Vagina (tissue), 2 donors: ENCODE measurements at places on chromosomes 7 and 10. TPM values are rescaled to one million over a fixed set of nuclear protein-coding genes. Genes with fewer than 3 reads are reported as not detected.

The ADIRF gene
- 374 TPM for total RNA-seq

The CARD11 gene
- total RNA-seq: 2.9 TPM

DNA sequence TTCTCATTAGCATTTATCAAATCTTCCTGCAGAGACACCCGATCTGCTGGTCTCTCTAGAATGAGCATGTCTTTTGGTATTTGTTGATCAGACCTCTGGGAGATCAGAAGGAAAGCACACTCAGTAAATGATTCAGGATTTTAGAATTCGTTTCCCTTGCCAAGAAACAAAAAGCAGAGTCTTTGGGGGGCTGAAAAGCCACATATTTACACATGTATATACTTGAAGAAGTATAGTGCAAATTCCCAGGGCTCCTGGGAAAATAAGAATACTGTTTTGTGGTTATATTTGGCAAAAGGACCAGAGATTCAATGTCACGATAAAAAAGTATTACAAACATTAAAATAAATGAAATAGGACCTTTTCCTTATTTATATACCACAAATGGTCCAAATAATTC lies 100.2 kb downstream of the AGMO start:
- DNase-seq: no peak

The FKBP9 gene
- 113 TPM for total RNA-seq

The EFCAB10 gene
- total RNA-seq: not detected

The GRM3 gene
- not detected for total RNA-seq

The UTF1 gene
- not detected for total RNA-seq

The OR2A42 gene
- total RNA-seq: not detected

DNA sequence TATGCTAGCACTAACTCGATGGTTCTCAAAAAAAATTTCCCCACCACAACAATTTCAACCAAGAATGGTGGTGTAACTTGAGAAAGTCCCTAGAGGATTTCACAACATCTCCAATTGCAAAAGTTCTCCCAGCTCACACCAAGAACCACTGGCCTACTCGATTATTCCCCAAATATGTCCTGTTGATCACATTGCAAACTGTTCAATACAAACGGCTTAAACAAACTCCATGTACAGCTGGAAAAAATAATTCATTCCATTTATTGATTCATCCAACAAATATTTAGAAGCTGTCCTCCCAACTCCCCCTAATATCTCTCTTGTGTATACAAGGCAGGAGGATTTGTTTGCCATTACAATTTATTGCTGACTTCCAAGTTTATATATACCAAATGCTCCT lies 19.1 kb downstream of the TMEM176B start:
- DNase-seq: no peak

DNA sequence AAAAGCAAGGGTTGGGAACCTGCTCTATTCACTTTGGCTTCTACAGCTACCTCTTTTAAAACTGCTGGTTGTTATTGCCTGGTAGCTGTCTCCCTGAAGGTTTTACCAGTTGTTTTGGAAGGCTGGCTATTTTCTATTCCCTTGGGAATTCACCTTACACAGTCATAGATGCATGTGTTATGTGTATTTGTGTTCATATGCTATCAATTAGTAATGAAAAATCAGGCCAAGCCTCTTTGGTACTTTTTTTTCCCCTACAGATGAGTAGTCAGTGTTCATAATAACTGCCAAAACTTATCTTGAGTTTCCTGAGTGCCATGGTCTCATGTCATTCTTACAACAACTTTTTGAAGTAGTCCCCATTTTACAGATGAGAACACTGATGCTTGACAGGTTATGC lies 738.0 kb upstream of the GALNT17 start:
- no peak for DNase-seq

GRCh38 chr7:24492576-24492975 lies 80.7 kb upstream of the PALS2 start:
- DNase-seq: no peak

- no peak for DNase-seq
Observed at GRCh38 chr10:132878730-132879407, 63.5 kb downstream of the CFAP46 start.

DNA sequence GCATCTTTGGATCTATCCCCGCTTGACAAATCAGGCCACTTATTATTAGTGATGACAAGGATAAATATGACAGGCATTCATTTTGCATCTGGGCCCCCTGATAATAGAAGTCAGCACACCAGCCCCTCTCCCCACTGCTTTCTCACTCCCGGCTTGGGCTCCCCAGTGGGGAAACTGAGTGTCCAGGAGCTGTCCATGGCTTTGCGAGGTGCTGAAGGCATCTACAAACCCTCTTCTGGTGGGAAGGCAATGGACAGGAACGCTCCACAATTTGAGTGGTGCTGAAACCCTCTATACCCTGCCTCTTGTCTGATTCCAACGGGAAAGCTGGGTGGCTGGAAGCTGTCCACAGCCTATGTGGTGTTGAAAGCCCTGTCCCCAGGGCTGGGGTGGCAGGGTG lies 61.7 kb upstream of the PCBD1 start:
- DNase-seq: no peak

The OPALIN gene
- total RNA-seq: not detected

DNA sequence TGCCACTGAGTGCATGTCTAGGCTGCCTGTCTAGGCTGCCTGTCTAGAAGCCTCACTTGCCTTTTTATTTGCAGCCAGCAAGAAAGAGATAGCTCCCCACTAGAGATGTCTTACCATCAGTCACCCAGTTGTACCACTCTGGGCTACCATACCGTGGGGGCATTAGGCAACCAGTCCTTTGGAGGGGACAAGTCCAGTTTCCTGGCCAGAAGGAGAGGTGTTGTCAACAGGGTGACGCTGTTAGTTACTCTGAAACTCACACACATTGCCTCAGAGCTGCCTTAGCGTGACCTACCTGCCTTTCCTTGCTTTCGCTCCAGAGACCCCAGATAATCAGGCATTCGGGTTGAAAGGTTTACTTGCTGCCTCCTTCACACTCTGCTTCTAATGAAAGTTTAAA lies 155.4 kb downstream of the CELF2 start:
- no peak for DNase-seq

DNA sequence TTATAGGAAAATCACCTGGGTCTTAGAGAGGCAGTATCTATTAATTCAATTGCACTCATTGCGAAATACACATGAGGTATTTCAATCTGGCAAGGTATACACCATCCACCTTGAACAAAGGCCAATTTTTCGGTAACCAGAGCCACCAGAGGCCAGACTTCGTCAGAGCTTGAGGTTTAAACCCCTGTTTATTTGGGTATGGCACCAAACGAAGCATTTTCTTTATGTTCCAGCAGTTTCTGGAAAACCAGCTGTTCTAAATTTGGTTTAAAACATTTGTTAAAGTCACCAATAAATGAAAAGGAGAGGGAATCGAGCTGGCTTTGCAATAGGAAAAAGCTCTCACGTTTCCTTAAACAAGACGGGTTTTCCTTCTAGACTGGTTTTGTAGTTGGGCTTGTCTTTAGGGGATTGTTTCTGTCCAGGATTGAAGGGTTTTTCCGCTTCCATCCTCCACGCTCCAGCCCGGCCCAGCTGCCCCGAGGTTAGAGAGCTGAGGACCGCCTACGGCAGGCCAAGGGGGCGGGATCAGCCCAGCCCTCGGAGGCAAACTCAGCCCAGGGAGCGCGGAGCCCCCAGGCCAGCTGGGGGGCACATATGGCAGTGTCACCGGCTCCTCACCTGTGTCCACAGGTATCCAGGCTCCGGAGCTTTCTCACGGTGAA lies 539.4 kb upstream of the MGMT start:
- DNase-seq: no peak

GRCh38 chr10:12490963-12491362 lies 141.6 kb downstream of the CAMK1D start:
- DNase-seq: no peak

The SDHAF3 gene
- total RNA-seq: 9.6 TPM

DNA sequence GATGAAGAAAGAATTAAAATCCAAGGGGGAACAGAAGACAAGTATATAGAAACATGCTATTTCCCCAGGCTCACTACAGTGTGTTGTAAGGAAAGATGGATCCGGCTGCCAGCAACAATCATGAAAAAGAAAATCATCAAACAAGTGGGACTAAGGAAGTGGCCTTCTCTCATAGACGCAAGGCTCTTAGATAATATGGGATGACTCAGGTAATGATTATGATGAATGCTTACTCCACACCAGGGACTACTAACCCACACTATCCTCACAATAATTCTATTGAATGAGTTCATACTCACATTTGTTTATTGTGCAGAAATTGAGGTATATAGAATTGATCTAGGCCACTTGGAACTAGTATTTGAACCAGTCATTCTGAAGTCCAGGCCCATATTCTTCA lies 111.2 kb upstream of the BET1 start:
- no peak for DNase-seq

DNA sequence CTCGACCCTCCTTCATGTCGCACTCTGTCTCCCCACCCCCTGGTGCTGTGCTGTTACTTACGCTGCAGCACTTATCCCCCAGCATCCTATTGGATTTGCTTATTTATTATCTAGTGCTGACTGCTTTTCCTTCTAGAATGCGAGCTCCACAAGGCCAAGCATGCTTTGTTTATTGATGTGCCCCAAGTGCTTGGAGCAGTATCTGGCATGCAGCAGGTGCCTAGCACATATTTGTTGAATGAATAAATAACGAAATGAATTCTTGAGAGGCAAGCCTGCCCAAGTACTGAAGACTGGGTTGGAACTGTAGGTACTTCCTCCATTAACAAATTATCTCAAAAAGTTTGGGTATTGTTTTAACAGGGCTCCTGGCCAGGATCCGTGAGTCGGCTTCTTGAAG lies 24.8 kb upstream of the ZNF32 start:
- no peak for DNase-seq

DNA sequence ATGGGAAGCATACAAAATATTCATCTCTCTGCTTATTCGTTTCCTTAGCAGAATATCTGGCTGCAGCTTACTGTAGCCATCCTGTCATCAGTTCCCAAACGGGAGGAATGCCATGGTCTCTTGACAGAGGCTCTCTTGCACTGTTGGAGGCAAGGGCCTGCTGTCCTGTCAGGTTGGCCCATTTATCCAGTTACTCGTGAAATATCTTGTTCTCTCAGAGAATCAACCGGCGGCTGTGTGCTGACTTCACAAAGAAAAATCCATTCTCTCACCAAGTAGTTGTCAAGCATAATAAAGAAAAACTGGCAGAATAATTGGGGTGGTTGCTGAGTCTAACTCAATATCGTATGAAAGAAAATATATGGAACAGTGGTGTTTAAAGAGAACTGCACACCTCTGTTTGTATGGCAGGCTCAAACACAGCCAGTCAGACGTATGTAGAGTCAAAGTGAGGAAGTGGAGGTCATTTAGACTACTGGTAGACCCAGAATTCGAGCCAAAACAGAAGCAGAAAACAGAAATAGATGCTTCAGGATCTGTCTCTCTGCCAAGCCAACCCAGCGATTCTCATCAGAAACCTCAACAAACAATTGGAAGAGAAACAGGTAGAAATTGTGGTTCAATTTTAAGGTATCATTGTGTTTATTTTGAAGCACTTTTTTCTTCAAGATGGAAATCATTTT lies 349.2 kb upstream of the PRKCQ start:
- DNase-seq: no peak

The ENTPD1 gene
- 17.7 TPM for total RNA-seq

DNA sequence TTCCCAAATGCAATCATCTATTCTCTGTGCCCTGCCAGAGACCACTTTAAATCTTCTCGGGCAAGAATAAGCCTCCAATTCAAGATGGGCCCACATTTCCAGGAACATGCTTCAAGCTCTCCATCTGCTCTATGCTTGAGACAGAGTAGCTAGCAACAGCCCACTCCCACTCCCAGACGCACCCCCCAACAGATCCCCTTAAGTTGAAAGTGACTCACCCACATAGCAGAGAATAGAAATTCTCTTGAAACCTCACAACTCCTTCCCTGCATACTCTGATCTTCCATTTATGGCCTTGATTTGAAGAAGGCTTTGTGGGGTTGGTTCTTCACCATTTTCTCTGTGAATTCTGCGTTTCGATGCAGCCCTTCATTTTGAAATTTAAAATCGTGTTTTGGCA lies 604.0 kb downstream of the INHBA start:
- no peak for DNase-seq

DNA sequence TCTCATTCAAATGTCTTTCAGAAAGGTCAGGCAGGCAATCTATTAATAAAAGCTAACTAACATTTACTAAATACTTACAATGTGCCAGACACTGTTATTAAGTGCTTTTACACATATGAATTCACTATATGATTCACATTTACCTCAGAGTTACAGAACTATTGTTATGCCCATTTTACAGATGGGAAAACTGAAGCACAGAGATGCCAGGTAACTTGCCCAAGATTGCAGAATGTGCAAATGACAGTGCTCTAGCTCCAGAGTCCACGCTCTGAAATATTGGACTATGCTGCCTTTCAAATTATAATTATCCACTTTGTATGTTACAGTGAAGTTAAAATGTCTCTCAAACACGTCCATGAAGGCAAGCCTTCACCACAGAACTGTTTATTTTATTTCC lies 22.0 kb downstream of the UPF2 start:
- DNase-seq: no peak

GRCh38 chr10:62454687-62455397 lies 80.7 kb downstream of the ZNF365 start:
- no peak for DNase-seq

- no peak for DNase-seq
Observed at GRCh38 chr10:74104996-74105395, 45.6 kb downstream of the AP3M1 start.

GRCh38 chr7:155698633-155699032 lies 54.2 kb downstream of the RBM33 start:
- DNase-seq: no peak

- DNase-seq: no peak
Observed at GRCh38 chr10:69742356-69742695, 59.4 kb upstream of the COL13A1 start.

DNA sequence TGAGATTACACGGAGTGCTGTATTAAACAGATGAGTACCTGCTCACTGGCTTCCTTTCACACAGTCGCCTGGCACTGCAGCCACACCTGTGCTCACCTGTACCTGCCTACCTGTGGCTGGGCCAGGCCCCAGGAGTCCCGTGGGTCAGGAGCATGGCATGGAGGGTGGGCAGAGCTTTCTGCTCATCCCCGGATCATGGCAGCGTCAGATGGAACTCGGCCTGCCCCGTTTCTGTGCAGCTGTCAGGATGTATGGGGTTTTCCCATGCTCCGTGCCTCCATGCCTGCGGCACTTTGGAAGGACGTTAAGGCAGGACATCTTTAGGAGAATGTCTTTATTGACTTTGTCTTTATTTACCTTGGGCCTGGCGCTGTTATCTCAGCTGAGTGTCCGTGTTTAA lies 112.2 kb downstream of the MGMT start:
- DNase-seq: no peak

- DNase-seq: no peak
Observed at GRCh38 chr10:20343036-20343435, 526.8 kb downstream of the PLXDC2 start.

The SHOC2 gene
- total RNA-seq: 40.0 TPM

GRCh38 chr10:124353896-124354295 lies 64.8 kb downstream of the OAT start:
- DNase-seq: no peak
